ENCODE measurements at places on chromosomes 5 and 9.

- no peak for DNase-seq
Observed at GRCh38 chr5:177409043-177409801, at the start of gene F12. Gene F12, minus strand, starts transcription at chr5:177409564. Its CDS starts 37 bp downstream, at chr5:177409527.

DNA sequence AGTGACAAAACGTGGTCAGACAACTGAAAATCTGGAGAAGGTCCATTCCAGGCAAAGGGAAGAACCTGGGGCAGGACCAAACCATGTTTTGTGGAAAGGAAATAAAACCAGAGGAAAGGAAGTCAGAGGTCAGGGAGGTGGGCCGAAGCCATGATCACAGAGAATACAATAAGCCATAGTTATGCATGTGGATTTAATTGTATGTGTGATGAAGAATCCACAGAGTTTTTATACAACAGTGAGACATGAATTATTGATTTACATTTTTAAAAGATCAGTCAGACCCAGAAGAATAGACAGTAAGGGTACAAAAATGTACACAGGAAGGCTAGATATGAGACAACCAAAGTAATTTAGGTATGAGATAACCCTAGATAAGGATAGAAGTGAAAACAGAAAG lies 20.8 kb downstream of the TTC33 start:
- no peak for DNase-seq

DNA sequence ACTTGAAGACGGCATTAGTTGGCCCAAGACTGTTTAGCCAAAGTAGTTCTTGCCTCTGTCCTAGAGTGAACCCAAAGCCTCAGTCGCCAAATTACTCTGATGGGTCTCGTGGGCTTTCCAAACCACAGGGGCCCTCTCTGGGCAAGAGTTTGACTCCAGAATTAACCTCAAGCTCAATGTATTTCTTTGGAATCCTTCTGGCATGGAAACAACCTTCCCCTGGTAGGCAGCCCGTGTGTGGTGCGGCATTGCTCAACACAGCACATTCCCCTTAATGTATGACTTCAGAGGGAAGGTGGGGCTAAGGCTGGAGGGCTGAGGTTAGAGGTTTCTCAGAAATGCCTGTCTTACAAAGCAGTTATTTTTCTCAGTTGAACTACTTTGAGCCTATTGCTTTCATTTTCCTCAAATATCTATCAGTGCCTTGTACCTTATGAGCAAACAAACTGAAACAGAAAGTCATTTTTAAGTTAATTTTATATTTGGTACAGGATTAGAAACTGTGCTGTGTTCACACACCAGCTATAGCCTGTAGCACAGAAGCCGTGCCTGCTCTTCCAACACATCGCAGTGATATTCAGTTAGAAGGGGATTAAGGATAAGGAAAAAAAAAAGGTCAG lies 123.9 kb upstream of the HAPLN1 start:
- DNase-seq = no peak

- DNase-seq = no peak
Observed at GRCh38 chr5:141780240-141780951, 97.8 kb downstream of the PCDH1 start.

DNA sequence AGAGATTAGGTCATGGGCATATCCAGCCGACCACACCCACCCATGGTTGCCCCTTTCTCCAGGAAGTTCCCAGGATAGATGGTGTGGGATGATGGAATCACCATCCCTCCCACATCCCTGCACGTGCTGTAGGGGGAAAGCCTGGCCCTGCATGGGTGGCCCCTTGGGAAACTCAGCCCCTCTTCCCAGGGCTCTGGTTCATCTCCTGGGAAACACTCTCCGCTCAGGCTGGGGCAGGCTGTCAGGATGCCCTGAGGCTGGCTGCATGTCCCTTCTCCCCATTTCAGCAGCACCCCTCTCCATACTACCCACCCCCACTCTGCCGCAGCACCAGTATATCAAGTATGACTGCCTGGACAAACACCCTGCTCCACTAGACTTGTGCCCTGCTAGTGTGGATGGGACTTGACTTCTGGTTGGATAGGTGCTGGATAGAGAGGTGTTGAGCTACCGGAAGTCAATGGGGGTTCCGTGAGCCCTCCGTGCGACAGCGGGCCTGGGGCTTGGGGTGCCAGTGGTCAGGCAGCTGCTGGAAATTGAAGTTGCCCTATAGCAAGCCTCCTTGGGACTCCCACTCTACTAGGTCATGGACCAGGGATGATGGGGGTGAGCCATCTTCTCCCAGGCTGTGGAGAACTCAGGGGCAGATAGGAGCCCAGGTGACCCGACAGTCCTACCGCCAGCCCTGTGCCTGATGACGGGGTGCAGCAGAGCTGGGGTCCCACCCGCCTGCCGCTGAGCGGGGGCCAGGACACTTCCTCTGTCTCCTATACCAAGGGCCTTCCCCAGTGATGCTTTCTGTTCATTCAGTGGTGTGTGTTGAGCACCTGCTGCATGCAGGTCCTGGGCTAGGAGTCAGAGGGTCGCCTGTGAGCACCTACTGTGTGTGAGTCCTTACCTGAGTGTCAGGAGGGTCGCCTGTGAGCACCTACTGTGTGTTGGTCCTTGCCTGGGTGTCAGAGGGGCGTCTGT lies 69.4 kb upstream of the COL5A1 start:
- no peak for DNase-seq

DNA sequence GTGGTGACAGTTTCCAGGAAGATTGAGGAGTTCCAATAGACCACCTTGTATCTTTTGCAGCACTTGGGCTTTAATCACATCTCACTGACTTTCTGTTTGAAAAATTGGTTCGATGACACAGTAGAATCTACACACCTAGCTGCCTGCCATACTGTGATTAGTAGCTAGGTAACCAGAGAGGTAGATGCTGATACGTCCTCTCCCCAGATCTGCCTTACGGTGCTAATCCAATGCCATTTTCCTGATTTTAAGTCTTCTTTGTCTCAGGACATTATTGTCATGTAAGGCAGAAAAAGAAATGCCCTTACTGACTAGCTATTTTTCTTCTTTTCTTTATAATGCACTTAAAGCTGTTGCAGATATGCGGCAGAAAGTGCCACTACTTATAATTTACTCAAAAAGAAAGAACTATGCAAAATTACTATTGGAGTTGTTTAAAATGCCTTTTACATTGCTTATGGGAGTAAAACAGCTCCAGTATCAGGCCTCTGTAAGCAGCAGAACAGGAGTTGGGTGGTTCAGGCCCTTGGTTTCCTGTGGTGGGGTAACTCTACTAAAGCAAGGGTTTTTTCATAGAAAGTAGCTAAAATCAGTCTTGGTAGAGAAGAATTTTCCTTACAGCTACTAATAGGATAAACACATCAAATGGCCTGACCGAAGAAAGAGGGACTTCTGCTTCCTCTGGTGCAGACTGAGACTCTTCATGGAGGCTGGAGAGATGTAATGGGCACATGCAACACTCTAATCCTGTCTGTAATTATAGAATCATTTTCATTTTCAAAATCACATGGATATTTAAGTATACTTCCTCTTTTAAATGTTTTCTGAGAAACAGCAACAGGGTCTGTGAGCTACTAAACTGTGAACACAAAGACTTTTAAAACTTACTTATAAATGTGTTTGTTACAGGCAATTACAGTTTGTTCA lies 177.2 kb downstream of the MAPKAP1 start:
- no peak for DNase-seq

- DNase-seq = no peak
Observed at GRCh38 chr5:20113031-20113715, 125.2 kb upstream of the CDH18 start.

Measured in stimulated activated CD4-positive, alpha-beta T cell treated with anti-CD3 and anti-CD28 coated beads, TNF-alpha, amount 100 ng/mL, for 1 hour (primary cell).